ENCODE measurements at places on chromosomes 13 and 19.
A peak's percentile ranks its signal among the peaks of the same experiment; 100 is the strongest.

- no peaks in the 10 kb centered on the region for H3K4me1 ChIP-seq
- no peak overlapping the region for H3K27ac ChIP-seq
- H3K36me3 ChIP-seq: no peaks in the 10 kb centered on the region
- no peak for DNase-seq
Observed at GRCh38 chr13:39875111-39875987, 219.9 kb downstream of the COG6 start.

GRCh38 chr13:41691274-41691673, 233.9 kb downstream of the RGCC start:
- H3K4me3 ChIP-seq: no peak overlapping the region
- no peak overlapping the region for H3K27ac ChIP-seq
- DNase-seq: no peak
- H3K36me3 ChIP-seq: no peaks in the 10 kb centered on the region

DNA sequence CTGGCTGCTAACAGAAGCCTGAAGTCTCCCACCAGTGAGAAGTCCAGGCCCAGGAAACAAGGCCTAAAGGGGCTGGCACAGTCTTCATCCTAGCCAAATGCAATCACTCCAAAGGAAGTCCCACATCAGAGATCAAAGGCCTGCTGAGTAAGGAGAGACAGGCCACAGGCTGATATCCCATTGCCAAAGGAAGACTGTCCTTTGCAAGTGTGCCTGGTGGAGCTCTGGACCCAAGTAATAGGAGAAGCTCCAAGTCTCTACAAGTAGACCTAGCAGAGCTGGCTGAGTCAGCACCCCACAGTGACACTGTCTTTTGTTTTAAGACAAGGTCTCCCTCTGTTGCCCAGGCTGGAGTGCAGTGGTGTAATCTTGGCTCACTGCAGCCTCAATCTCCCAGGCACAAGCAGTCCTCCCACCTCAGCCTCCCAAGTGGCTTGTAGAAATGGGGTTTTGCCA, 4.5 kb downstream of the DBP start:
- DNase-seq: no peak
- no peaks in the 10 kb centered on the region for H3K27me3 ChIP-seq
- no peak overlapping the region for H3K4me3 ChIP-seq
- no peaks in the 10 kb centered on the region for H3K36me3 ChIP-seq

GRCh38 chr19:47322058-47322457, 9.9 kb upstream of the C5AR2 start:
- DNase-seq: no peak
- H3K4me3 ChIP-seq: no peak overlapping the region
- H3K27me3 ChIP-seq: no peaks in the 10 kb centered on the region
- H3K4me1 ChIP-seq: no peaks in the 10 kb centered on the region
- no peaks in the 10 kb centered on the region for H3K36me3 ChIP-seq
- no peak overlapping the region for H3K27ac ChIP-seq

- H3K27ac ChIP-seq: no peak overlapping the region
- peak; percentile 30 for DNase-seq
- no peak overlapping the region for H3K4me3 ChIP-seq
- no peaks in the 10 kb centered on the region for H3K36me3 ChIP-seq
- no peaks in the 10 kb centered on the region for H3K4me1 ChIP-seq
Observed at GRCh38 chr13:99013951-99014350, 36.1 kb upstream of the DOCK9 start.

- H3K4me3 ChIP-seq: no peak overlapping the region
- no peak overlapping the region for H3K27ac ChIP-seq
- H3K27me3 ChIP-seq: no peaks in the 10 kb centered on the region
- H3K36me3 ChIP-seq: no peaks in the 10 kb centered on the region
- H3K4me1 ChIP-seq: no peaks in the 10 kb centered on the region
Observed at GRCh38 chr19:18513868-18514267, 8.0 kb downstream of the ELL start.

GRCh38 chr13:97653443-97654140, 219.6 kb downstream of the RAP2A start:
- H3K27me3 ChIP-seq: no peaks in the 10 kb centered on the region
- no peak overlapping the region for H3K4me3 ChIP-seq
- no peaks in the 10 kb centered on the region for H3K4me1 ChIP-seq
- DNase-seq: no peak
- no peaks in the 10 kb centered on the region for H3K36me3 ChIP-seq

DNA sequence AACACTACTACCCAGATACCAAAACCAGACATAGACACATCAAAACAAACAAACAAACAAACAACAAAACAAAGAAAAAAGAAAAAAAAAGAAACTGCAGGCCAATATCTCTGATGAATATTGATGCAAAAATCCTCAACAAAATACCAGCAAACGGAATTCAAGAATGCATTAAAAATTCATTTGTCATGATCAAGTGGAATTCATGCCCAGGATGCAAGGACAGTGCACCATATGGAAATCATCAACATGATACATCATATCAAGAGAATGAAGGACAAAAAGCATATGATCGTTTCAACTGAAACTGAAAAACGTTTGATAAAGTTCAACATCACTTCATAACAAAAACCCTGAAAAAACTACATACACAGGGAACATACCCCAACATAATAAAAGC, 48.9 kb upstream of the CEACAM21 start:
- DNase-seq: no peak
- no peaks in the 10 kb centered on the region for H3K27me3 ChIP-seq
- H3K27ac ChIP-seq: no peak overlapping the region
- H3K36me3 ChIP-seq: no peaks in the 10 kb centered on the region
- H3K4me3 ChIP-seq: no peak overlapping the region

DNA sequence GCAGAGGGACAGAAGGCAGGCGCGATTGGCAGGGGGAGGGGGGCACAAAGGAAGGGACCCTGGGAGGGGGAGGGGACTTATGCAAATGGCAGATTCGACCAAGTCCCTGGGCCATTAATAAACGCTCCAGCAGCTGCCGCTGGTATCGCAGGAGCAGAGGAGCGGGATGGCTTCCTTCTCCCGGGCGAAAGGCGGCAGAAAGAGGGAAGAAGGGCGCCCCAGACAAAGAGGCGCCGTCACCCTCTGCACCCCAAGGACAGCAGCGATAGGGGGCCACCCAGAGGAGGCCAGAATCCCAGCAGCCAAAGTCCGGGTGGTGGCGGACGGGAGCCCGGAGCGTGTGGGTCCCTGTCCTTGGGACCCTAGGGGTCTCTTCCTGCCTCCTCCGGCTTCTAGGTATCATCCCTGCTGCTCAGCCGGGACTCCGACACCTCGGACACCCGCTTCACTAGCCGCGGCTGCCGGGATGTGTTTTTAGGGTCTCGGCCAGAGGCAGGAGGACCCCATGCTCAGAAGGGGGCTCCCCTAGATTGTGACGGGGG, 1.9 kb downstream of the PTPRS start:
- no peak overlapping the region for H3K4me3 ChIP-seq
- H3K27me3 ChIP-seq: peaks cover 4% of the 10 kb centered on the region
- H3K4me1 ChIP-seq: peaks cover 8% of the 10 kb centered on the region

DNA sequence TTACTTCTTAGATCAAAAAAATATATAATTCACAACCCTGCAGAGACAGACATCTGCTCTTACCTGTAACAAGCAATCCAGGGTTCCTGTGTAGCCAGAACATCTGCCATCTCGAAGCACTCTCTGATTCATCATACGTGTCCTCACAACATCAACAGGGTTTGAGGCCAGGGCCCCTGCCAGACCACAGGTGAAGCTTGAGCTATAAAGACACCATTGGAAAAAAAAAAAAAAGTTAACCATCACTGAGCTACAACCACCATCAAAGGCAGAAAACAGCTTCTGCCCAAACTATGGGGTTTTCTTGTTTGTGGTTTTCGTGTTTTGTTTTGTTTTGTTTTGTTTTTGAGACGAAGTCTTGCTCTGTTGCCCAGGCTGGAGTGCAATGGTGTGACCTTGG, 19.3 kb downstream of the SLC25A30 start:
- no peak overlapping the region for H3K27ac ChIP-seq
- DNase-seq: no peak
- H3K36me3 ChIP-seq: no peaks in the 10 kb centered on the region
- no peak overlapping the region for H3K4me3 ChIP-seq
- no peaks in the 10 kb centered on the region for H3K4me1 ChIP-seq

GRCh38 chr19:51422053-51422448, 4.6 kb upstream of the SIGLEC10 start:
- no peaks in the 10 kb centered on the region for H3K36me3 ChIP-seq
- DNase-seq: peak; percentile 68
- H3K27ac ChIP-seq: no peak overlapping the region

DNA sequence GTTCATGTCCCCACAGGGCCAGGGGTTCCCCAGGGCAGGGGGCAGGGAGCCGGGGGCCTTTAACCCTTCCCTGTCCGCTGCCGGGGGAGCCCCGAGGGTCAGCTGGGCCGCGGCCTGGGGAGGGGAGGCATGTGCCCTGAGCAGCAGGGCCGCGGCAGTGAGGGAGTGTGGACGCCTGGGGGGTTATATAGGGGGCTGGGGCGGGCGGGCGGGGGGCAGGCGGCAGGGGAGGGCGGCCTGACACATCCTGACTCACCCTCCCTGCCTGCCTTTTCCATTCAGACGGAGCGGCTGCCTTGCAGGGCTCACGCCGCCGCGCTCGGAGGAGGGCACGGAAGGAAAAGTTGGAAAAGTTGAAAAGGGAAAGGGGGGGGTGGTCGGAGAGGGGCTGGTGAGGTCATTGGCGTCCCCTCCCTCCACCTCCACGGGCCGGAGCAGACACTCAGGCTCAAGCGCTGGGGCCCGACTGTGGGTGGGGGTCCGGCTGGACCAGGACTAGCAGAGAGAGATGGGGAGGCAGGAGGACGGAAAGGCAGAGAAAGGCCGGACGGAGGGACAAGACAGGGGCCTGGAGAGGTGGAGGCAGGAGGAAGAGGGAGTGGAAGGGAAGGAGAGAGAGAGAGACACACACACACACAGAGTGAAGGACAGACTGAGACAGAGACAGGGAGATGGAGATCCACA, at the start of gene IL11:
Gene IL11 (minus strand): TSS at position 159 of the 684 bp plus-strand sequence. CDS start 153 bp downstream, at position 6.
- DNase-seq: no peak
- no peak within 1 kb of the TSS for H3K4me3 ChIP-seq
- no peak within 1 kb of the TSS for H3K27ac ChIP-seq
- H3K27me3 ChIP-seq: peaks cover 42% of the 10 kb centered on the region
- H3K36me3 ChIP-seq: no peaks in the 10 kb centered on the region

DNA sequence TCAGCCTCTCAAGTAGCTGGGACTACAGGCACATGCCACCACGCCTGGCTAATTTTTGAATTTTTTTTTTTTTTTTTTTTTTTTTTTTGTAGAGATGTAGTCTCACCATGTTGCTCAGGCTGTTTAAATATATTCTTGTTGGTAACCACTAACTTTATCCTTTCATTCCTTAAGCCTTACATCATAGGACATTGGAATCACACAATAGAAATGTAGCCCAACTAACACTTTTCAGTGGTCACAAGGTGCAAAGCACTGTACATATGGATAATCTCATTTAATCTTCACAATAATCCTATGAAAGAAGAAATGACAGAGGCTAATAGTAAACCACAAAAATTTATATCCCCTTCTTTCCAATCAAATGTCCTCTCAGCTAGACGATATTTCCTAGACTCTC, 417.8 kb upstream of the DACH1 start:
- no peaks in the 10 kb centered on the region for H3K27me3 ChIP-seq
- no peak for DNase-seq
- H3K27ac ChIP-seq: no peak overlapping the region
- no peak overlapping the region for H3K4me3 ChIP-seq
- H3K36me3 ChIP-seq: no peaks in the 10 kb centered on the region
- H3K4me1 ChIP-seq: no peaks in the 10 kb centered on the region

DNA sequence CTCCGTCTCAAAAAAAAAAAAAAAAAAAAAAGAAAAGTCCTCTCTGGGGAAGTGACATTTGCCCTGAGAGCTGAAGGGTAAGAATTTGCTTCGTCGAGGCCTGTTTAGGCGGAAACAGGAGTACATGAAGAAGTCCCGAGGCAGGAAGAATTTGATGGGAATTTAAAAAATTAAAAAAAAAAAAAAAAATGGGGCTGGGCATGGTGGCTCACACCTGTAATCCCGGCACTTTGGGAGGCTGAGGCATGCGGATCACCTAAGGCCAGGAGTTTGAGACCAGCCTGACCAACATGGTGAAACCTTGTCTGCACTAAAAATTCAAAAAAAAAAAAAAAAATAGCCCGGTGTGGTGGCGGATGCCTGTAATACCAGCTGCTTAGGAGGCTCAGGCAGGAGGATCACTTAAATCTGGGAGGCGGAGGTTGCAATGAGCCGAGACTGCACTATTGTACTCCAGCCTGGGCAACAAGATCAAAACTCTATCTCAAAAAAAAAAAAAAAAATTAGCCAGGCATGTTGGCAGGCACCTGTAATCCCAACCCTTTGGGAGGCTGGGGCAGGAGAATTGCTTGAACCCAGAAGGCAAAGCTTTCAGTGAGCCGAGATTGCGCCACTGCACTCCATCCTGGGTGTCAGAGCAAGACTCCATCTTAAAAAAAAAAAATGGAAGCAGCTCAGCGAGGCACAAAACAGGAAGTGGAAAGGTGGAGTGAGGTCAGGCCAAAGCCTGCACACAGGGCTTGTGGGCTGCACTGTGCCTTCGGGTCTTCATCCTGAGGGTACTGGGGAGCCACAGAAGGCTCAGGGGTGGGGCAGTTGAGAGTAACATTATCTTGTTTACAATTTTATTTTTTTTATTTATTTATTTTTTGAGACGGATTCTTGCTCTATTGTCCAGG, 4.9 kb downstream of the BAX start:
- H3K4me3 ChIP-seq: no peak overlapping the region
- H3K4me1 ChIP-seq: no peaks in the 10 kb centered on the region
- no peak overlapping the region for H3K27ac ChIP-seq
- no peaks in the 10 kb centered on the region for H3K27me3 ChIP-seq

DNA sequence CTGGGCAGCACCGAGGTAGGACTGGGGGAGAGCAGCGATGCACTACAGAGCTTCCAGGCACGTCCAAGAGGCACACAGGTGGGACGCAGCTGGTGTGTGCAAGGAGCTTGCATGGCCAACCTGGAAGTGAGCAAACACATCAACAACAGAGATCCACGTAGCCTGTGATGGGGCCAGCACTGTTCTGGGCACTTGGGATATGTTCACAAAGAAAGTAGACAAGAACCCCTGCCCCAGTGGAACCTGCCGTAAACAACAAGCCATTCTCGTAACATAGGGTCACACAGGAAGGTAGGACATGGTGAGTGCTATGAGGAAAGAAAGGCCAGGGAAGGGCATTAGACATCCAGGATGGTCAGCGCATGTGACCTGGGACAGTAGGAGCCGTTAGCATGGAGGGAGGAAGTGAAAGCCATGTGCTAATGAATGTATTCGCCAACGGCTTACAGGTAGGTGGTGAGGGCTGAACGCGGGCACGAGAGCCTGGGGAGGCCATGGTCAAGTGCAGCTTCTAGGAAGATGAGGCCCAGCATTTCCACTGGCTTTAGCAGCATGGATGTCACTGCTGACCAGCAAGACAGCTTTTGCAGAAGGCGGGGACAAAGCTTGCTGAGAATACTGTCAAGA, 105.5 kb downstream of the TEX26 start:
- H3K27ac ChIP-seq: no peak overlapping the region
- DNase-seq: no peak
- H3K27me3 ChIP-seq: no peaks in the 10 kb centered on the region
- H3K4me1 ChIP-seq: no peaks in the 10 kb centered on the region
